ENCODE measurements at places on chromosomes 2 and 18.

DNA sequence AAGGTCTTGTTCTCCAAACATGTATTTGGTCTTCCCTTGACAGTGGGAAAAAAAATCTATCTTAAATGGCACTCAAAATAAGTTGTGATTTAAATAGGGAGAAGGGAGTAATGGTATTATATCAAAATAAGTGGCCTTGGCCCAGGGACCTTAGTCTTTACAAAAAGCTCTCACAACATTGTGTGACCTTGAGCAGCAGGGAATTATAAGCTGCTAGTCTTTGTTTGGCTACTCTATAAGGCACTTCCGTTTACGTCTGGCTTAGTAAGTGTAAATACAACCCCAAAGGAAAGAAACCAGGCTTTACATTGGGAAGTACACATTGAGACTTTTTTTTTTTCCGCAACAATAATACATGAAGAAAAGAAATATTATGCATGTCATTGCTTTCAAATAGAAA lies 734.0 kb upstream of the LINC00305 start:
- no peak for DNase-seq

- no peak for DNase-seq
Measured at GRCh38 chr18:79274823-79275222, 120.9 kb upstream of the NFATC1 start.

DNA sequence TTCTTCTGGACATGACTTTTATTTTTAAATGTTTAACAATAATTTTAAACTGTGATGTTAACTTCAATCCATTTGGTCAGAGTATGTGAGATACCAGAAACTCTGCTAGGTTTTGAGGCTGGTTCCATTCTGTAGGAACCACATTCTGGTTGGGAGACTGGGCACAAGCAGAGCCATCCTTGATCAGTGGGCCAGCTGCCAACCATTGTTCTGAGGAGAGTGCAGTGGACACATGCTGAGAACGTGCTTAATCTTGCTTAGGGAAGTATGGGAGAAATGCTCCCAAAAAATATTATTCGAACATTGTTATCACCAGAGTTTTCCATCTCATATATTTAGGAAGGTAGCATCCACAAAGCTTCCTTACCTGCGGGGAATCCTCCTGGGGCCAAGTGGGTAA lies 155.8 kb downstream of the RTN4 start:
- DNase-seq = no peak

DNA sequence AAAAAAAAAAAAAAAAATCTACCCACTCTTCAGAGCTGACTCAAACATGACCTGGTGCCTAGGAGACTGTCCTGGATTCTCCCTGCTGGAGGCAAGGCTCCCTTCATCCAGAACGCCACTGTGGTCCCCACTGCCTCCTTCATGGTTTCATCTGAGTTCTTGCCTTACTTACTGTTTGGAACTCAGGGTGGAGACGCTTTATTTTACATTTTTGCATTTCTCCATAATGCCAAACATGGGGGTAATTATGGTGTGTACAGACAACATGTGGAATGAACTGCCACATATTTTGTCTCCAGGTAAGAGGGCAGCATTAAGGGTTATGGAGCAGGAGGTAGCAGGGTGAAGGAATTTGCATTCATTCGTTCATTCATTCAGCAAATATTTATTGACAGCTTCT lies 154.0 kb upstream of the MSH6 start:
- DNase-seq = no peak

DNA sequence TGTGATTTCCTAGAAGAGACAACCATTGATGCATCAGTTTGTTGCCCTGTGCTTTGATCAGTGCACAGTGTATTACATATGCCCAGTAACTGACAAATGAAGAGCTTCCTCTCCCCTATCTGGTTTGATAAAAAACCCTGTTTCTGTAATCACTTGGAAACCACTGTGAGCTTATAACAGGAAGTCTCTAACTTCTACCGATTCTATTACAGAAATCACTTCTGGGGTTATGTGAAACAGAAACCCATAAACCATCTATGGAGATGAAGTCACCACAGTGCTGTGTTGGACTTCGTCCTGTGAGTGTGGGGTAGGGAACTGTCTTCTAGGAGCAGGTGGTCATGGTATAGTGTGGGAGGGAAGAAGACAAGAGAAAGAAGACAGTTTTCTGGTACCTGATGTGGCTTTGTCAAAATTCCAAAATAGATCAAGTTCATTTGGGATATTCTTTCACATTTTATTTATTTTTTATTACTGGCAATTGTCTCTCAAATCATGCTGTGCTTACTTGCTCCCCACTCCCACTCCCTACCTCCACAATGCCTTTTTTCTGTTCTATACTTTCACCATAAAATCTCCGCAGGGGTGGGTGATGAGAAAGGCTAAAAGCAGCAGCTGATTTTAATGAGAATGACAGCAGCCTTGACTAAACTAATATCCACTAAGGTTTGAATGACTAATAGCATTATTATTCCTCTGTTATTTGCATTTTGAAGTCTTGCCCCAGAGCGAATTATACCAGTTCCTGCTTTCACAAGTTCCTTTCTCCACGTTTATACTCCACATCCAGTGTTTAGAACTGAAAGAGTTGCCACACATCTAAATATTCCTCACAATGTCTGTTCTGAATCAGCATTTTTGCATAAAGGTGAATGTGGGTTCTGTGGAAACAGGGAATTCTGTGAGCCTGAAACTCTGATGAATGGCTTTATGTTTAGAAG lies 41.7 kb upstream of the RND3 start:
- no peak for DNase-seq

GRCh38 chr2:209425471-209426071 lies 1.7 kb downstream of the MAP2 start:
- DNase-seq = no peak

- no peak for DNase-seq
Measured at GRCh38 chr2:204313256-204313655, 232.0 kb upstream of the PARD3B start.

- no peak for DNase-seq
Measured at GRCh38 chr18:9578306-9578705, 36.1 kb downstream of the PPP4R1 start.

DNA sequence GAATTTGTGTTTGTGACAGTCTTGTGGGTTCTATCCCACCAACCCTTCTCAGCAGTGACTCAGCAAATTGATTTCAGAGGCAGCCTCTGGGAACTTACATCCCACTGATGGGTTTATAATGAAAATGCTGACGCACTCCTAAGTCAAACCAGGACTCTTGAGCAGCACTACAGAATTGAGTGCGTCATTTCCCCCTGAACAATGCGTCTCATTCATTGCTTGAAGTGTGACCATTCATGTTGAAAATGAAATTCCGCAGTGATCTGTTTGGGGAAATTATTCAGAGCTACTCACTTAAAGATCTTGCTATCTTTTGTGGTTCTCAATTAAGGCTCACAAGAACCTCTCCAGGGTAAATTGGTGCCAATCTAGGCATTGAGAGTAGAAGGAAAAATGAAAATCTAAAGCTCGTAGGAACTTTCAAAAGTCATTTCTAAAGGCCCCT lies 417.7 kb upstream of the SLC14A2 start:
- no peak for DNase-seq

GRCh38 chr2:36885605-36886004 lies 80.7 kb downstream of the STRN start:
- no peak for DNase-seq

GRCh38 chr2:94984964-94985575 lies 40.4 kb upstream of the MAL start:
- no peak for DNase-seq

- DNase-seq = no peak
Measured at GRCh38 chr2:70420740-70421139, 118.9 kb upstream of the FAM136A start.

DNA sequence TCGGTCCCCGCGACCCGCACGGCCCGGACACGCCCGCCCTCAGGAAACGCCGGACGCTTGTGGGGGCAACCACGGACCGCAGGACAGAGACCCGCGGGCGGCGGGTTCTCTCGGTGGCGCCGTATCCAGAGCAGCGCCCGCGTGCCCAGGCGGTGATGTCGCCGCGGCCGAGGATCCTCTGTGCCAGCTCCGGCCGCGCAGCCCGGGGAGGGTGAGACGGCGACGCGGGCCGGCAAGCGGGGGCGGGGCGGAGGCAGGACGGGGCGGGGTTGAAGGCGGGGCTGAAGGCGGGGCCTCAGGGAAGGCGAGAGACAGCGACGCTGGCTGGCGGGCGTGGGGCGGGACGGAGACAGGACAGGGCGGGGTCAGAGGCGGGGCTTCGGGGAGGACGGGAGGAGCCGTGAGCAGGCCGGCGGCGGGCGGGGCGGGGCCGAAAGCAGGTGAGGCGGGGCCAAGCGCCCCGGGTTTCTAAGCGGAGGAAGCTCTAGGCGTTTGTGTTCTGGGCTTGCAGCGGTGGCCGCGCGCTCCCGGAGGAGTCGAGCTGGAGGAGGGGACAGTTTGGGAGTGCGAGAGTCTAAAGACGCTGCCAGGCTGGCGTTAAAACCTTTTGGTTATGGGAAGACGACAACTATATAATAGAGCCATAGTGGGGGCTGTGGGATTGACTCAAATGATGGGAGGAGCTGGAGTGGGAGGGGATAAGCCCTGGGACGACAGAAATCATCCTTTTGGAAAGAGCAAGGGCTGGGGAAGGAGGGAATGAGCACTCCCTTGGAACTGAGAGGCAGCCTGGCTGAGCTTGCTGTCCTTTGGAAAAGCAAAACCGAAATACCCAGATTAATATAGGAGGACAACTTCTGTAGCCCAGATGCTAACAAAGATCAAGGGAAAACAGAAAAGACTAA lies at the start of gene DSEL:
Gene DSEL (minus strand): TSS at position 182 of the 905 bp plus-strand sequence. CDS start 2,112 bp downstream, outside the sequence.
- DNase-seq = peak; percentile 99

- DNase-seq = no peak
Measured at GRCh38 chr2:160419776-160420505, 73.7 kb downstream of the RBMS1 start.

DNA sequence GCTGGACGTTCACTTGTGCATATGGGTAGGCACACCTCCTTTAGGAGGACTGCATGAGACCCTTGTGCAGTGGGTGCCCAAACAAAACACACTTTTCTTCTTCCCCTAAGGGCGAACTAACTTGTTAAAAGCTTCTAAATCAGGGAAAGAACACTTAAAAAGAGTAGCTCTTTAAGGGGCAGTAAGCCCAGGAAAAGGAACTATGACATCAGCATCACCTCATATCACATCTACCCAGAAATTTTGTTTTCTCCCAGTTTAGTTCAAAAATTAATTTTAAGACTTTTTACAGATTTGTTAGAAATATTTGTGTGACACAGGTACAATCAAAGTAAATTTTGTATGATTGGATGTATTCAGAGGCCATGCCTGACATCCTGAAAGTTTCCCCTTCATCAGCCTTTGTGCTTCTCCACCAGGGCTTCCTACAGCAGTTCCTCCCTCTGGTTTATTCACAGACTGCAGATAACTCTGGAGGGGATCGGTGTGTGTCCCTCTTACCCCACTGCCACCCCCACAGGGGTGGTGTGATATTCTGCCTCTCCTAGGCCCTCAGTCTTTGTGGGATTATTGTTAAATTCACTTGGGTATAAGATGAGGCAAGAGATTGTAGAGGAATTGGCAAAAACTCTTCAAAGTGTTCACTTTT lies 27.6 kb downstream of the BCL2L11 start:
- no peak for DNase-seq

- DNase-seq = no peak
Measured at GRCh38 chr18:3998698-3999333, 456.3 kb downstream of the DLGAP1 start.

GRCh38 chr18:74146756-74147155 lies 878 bp downstream of the FBXO15 start:
- no peak for DNase-seq

GRCh38 chr2:106956416-106956815 lies 70.4 kb upstream of the ST6GAL2 start:
- no peak for DNase-seq

DNA sequence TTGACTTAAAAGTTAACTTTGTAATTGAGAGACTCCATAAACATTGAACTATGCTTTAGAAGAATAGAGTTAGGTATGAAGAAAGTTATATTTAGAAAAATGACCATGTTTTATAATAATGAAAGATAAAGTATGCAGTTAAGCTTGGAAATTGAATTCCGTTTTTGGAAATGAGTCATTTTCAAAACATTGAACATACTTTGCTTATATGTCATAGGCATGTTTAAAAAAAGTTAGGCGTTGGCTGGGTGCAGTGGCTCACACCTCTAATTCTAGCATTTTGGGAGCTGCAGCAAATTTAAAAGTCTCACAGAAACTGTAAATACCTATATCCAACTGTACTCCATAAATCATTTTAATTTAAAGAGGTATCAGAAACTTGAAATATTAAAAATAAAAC lies 607.4 kb downstream of the CBLN2 start:
- no peak for DNase-seq

- DNase-seq = no peak
Measured at GRCh38 chr2:219287580-219288265, 8.6 kb downstream of the DNAJB2 start.

- no peak for DNase-seq
Measured at GRCh38 chr2:96072746-96073145, 38.0 kb upstream of the GPAT2 start.

DNA sequence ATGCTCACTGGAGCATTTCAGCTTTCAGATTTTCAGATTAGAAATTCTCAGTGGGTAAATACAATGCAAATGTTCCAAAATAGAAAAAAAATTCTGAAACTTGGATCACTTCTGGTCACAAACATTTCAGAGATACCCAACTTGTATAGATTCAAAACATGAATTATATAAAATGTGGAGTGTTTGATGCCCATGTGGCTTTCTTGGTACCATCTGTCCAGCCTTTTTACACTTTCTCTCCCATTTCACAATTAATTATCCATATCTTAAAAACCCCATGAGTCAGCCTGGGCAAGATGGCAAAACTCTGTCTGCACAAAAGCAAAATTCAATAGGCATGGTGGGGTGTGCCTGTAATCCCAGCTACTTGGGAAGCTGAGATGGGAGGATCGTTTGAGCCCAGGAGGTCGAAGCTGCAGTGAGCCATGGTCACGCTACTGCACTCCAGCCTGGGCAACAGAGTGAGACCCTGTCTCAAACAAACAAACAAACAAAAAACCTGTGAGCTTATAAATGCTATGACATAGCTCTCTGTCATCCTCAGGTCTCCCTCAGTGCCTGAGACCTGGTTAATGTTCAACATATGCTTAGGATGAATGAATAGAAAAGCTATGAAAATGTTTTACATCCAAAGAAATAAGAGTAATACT lies 146.3 kb upstream of the TTC39C start:
- no peak for DNase-seq

- DNase-seq = no peak
Measured at GRCh38 chr18:39380866-39381265, 1815.3 kb upstream of the CELF4 start.

- no peak for DNase-seq
Measured at GRCh38 chr2:150784389-150784788, 296.9 kb upstream of the RND3 start.

DNA sequence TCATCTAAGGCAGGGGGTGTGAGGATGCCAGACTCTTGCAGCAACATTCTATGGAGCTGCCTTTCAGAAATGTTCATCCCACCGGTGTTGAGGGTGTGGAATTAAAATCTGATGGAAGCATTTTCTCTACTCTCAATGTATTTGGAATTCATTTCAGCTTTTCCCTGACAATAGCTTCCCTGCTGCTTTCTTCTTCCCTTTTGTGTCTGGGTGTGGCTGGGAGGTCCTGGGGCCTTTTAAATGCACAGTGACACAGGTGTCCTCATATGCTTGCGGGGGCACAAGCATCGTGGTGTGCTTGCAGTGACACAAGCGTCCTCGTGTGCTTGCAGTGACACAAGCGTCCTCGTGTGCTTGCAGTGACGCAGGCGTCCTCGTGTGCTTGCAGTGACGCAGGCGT lies 43.4 kb upstream of the ASB18 start:
- no peak for DNase-seq

- DNase-seq = no peak
Measured at GRCh38 chr2:168499500-168499899, 43.4 kb downstream of the CERS6 start.

GRCh38 chr2:45045706-45046105 lies 36.5 kb upstream of the SIX2 start:
- DNase-seq = no peak

GRCh38 chr18:3261373-3262233 lies at the start of gene MYL12B:
TSS of gene MYL12B (plus strand) at chr18:3262133. CDS start at chr18:3272899, 10,766 bp downstream.
- peak; percentile 53 for DNase-seq

All from activated CD8-positive, alpha-beta memory T cell treated with anti-CD3 and anti-CD28 coated beads for 4 hours (primary cell).